ENCODE measurements at places on chromosomes 5 and 9.

DNA sequence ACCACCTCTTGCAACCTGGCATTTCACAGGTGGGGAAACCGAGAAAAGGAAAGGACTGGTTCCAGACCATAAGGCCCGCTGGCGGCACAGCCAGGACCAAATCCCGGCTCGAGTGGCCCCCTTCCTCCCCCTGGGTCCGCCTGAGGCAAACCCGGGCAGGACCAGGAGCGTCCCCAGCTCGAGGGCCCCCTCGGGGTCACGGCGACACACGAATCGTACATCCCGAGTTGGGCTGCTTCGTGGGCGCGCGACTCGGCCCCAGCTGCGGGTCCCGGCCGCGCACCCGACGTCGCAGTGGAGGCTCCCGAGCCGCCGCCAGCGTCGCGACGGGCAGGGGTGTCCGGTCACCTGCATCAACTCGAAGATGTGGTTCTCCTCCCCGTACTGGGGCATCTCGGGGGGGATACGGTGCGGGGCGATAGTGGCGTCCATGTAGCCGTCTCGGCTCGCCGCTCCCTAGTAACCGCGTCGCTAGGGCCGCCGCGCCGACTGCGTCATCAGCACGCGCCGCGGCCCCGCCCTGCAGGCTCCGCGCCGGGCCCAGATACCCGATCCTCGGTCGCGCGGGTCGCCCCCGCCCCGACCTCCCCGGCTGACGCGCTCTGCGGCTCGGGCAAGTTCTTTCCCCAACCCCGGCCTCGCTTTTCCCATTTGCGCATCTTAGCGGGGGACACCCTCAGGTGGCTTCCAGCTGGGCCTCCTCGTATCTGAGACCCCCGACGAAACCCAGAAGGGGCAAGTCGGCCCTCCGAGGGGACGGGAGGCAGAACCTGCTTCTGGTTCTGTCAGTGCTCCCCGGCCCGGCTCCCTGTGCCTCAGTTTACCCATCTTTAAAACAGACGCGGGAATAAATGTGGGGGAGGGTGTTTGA is at the start of gene AK8:
TSS of gene AK8 (minus strand) at position 461 of the 871 bp plus-strand sequence. CDS start at position 432, 29 bp downstream.
- peak; percentile 53 for DNase-seq

DNA sequence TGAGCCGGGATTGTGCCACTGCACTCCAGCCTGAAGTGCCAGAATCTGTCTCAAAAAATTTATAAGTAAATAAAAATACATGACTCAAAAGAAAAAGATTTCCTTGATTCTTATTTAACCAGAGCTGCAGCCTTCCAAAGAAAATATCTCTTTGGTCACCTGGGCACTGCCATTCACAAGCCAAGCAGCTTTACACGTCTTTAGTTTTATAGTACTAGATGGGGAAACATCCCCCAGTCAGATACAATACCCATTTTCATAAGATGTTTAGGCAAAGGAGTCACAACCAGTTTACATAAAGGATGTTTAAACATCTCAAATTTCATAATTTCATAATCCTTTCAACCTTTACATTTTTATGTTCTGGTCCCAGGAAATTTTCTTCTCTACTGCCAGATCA is 13.7 kb upstream of the OXCT1 start:
- no peak for DNase-seq

GRCh38 chr5:6176102-6176693 is 202.1 kb downstream of the MED10 start:
- DNase-seq: no peak

DNA sequence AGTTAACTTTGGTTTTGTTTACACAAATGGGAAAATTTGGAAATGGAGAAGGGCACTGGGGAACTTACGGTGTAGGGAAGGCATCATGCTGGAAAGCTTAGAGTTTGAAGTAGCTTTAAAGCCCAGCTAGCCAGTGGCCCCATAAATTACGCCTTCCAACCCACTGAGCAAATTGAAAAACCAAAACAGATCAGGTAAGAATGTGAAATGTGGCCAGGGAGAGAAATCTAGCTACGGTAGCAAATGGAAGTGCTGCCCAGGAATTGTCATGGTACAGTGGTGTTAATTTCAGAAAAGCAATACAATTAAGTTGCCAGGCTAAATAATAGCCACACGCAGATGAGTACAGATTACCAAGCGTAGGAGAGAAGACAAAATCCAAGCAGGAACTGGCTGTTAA is 654.8 kb downstream of the PRELID2 start:
- no peak for DNase-seq

Data from stimulated activated CD4-positive, alpha-beta T cell treated with anti-CD3 and anti-CD28 coated beads, Interleukin-1b, Interleukin-23, amount 100 ng/mL, for 1 hour (primary cell).